CD14-positive monocyte (primary cell): ENCODE measurements at places on chromosomes 7 and 10. TPM values are rescaled to one million over a fixed set of nuclear protein-coding genes. Genes with fewer than 3 reads are reported as not detected.

The AMZ1 gene
- 0.14 TPM for polyA plus RNA-seq

The TMEM273 gene
- 6.5 and 7.9 TPM in 2 replicates for polyA plus RNA-seq

The SVOPL gene
- polyA plus RNA-seq, result not detected

The IL15RA gene
- polyA plus RNA-seq, result 23.1 and 45.1 TPM in 2 replicates

The HTR5A gene
- not detected for polyA plus RNA-seq

The SPDYE16 gene
- polyA plus RNA-seq, result 0.06 and 0.23 TPM in 2 replicates

The CHN2 gene
- polyA plus RNA-seq, result 26.6 TPM

The PLEKHA1 gene
- polyA plus RNA-seq, result 14.9 TPM

The GDF2 gene
- not detected for polyA plus RNA-seq

The ORAI2 gene
- polyA plus RNA-seq, result 38.2 TPM

The NUTM2A gene
- 0.08 TPM for polyA plus RNA-seq

The IFIT1B gene
- polyA plus RNA-seq, result not detected in 2 replicates

The FFAR4 gene
- polyA plus RNA-seq, result 1.1 TPM

The PGAM2 gene
- not detected for polyA plus RNA-seq

The WNT8B gene
- polyA plus RNA-seq, result not detected in 2 replicates

The HOXA13 gene
- polyA plus RNA-seq, result not detected

The OR2F2 gene
- not detected for polyA plus RNA-seq

The AGK gene
- polyA plus RNA-seq, result 6.0 and 11.0 TPM in 2 replicates

The C7orf33 gene
- not detected for polyA plus RNA-seq

The SEMA3A gene
- polyA plus RNA-seq, result not detected

The LMTK2 gene
- polyA plus RNA-seq, result 1.8 TPM

The ADCY1 gene
- polyA plus RNA-seq, result not detected in 2 replicates

The HOXA9 gene
- polyA plus RNA-seq, result 1.2 and 2.3 TPM in 2 replicates

The FEZF1 gene
- not detected for polyA plus RNA-seq

The RASSF4 gene
- polyA plus RNA-seq, result 117 TPM

The LBX1 gene
- not detected in 2 replicates for polyA plus RNA-seq

The LRRC61 gene
- polyA plus RNA-seq, result 1.4 and 1.6 TPM in 2 replicates

The PPP1R3C gene
- polyA plus RNA-seq, result not detected

The ADAM8 gene
- 32.7 TPM for polyA plus RNA-seq

The ANKRD61 gene
- not detected for polyA plus RNA-seq

The ODAD2 gene
- polyA plus RNA-seq, result not detected

The HOXA1 gene
- polyA plus RNA-seq, result 0.11 TPM

The LIPN gene
- 10.1 TPM for polyA plus RNA-seq

The GIMAP2 gene
- 43.6 and 63.8 TPM in 2 replicates for polyA plus RNA-seq

The GPR85 gene
- polyA plus RNA-seq, result 0.12 TPM in 1 of 2 replicates, not detected in the other

The GIMAP6 gene
- polyA plus RNA-seq, result 16.1 and 16.2 TPM in 2 replicates

The PLXDC2 gene
- 24.0 and 37.5 TPM in 2 replicates for polyA plus RNA-seq

The EVX1 gene
- polyA plus RNA-seq, result not detected in 2 replicates

The DEPP1 gene
- polyA plus RNA-seq, result 0.11 TPM in 1 of 2 replicates, not detected in the other

The SH2B2 gene
- polyA plus RNA-seq, result 26.3 and 37.3 TPM in 2 replicates

The PHKG1 gene
- polyA plus RNA-seq, result 0.98 and 1.1 TPM in 2 replicates

The DRGX gene
- not detected for polyA plus RNA-seq

The FZD8 gene
- polyA plus RNA-seq, result 0.04 TPM

The CTAGE15 gene
- not detected for polyA plus RNA-seq

The PTF1A gene
- not detected for polyA plus RNA-seq

The NUTM2D gene
- polyA plus RNA-seq, result not detected

The SAMD9L gene
- polyA plus RNA-seq, result 31.8 TPM

The WDR86 gene
- 0.11 TPM for polyA plus RNA-seq
